Activated CD4-positive, alpha-beta T cell treated with anti-CD3 and anti-CD28 coated beads, Interleukin-2, amount 50 U/mL, for 4 hours (primary cell): ENCODE measurements at places on chromosomes 16 and 17.

DNA sequence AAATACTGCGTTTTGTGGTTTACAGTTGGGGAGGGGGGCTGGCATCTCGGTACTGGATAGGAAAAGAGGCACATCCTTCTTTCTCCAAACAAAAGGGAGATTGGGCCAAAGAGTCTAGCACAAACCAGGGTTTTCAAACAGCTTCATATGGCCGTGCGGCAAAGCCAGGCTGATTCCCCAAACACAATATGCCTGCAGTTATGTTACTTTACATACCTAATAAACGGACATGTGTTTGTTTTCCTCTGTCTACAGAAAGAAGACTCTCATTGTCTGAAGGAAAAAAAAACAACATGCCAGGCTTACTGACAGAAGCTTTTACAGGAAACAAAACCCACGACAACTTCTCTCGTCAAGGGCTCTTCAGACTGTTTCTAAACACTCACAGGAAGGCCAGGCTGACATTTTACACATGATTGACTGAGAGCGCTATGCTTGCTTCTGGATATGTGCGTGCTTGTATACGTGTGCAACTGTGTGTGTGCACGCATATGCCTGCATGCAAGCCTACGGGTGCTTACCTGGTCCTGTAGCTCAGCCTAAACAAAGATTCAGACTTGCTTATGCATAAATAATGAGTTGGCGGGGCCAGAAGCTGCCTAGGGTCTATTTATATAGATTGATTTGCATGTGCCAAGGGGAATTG lies 461.0 kb upstream of the C16orf82 start:
- DNase-seq: no peak

DNA sequence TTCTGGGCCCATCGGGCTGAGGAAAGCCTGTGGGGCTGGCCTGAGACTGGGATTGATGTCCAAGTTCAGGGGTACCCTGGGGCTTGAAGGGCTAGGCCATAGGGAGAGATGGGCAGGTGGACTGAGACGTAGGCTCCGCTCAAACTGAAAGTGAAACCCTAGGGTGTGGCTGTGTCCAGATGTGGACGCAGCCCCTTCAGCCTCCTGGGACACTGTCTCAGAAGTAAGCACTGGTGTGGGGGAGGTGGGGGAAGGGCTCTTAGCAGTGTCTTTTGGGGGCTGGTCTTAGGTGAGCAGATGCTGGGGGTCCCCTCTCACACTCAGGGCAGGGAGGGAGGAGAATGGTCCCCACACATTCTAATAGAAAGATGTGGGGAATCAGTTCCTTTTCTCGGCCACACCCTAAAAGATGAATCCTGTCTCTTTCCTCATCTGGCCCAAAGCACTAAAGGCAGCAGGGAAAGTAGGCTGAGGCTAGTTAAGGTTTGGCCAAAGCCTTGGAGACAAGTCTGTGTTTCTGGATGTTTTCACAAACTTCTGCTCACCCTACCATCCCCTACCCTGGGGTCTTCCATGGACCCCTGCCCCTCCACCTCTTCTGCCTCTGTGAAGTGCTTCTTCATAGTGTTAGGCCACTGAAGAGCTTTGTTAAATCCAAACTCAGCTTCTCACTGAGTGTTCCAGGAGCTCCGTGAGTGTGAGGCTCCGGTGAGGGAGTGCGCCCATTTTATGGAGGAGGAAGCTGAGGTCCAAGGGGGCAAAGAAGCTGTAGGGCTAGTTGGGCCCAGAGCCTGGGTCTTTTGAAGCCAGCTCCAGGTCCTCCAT lies 5.6 kb downstream of the FMNL1 start:
- DNase-seq: no peak

DNA sequence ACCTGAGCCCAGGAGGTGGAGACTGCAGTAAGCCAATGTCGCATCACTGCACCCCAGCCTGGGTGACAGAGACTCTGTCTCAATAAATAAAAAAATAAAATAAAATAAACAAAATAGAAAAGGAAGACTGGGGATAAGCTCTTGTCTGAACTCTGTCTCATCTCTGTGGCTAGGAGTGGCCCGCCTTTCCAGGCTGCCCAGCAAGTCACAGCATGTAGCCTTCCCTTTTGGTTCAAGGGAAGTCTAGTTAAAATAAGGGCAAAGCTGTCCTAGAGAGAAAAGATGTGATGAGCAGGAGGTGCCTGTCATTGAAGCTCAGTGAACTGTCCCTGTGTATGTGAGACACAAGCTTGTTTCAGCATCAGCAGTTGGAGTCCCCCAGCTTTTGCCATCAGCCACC lies 2.7 kb upstream of the GFAP start:
- DNase-seq: no peak

GRCh38 chr17:55722016-55722736 lies 488 bp downstream of the TMEM100 start:
- no peak for DNase-seq

DNA sequence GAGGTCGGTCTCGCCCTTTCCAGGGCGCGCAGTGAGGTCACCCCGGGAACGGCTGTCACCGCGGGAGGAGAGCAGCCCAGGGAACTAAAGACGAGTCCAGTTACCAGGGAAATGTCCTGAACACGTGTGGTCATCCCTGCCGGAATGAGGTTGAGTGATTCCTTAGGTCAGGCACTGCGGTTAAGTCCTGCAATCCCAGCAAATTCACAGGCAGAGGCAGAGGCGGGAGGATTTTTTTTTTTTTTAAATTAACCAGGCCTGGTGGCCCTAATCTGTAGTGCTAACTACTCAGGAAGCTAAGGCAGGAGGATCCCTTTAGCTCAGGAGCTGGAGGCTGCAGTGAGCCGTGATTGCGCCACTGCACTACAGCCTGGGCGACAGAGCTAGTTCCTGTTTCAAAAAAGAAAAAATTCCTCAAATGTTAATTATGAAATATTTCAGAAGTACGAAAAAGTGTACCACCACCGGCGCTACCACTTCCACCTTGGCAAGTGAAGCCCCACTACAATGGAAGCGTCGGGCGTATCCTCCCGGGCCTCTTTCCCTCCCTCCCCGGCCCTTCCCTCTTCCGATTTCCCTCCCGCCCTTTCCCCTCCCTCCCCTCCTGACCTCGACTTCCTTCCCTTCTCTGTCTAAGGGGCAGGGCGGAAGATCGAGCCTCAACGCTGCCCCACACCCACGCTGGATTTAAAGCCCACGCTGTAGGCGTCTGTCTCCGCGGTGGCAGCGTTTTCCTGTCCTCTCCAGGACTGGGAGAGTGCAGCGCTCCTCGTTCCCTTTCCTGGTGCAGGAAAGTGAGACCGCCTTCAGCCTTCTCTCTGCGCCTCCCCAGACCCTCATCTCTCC lies 27.3 kb downstream of the SLFN11 start:
- DNase-seq: no peak

- DNase-seq: no peak
These were observed 113.4 kb upstream of the RCVRN start for GRCh38 chr17:10018461-10018891.

DNA sequence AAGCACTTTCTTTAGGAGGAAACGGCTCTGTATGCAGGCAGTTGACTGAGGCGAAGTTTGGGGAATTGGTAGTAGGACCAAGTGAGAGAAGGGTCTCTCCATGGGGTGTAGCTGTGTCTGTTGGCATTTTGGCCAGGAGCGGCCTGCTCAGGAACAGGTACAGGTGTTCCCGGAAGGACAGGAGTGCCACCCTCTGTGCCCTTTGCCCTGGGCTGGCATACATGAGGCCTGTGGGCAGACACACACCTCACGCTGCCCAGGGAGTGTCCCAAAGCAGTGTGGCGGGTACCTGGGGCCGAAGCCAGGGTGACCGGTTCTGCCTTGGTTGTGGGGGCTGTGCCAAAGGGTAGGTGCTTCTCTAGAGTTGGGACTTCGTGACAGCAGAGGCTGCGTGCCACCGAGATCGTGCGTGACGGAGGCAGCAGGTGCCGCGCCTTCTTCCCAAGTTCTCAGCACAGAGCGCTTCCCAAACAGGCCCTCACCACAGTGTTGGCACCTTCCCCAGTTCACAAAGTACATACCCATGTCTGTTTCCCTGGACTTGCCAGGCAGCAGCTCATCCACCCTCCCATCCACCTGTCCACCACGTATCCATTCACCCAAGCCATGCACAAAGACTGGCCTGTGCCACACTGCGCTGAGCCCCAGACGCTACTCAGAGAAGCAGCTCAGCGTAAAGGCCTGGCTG lies 19.9 kb upstream of the TCF25 start:
- DNase-seq: no peak

DNA sequence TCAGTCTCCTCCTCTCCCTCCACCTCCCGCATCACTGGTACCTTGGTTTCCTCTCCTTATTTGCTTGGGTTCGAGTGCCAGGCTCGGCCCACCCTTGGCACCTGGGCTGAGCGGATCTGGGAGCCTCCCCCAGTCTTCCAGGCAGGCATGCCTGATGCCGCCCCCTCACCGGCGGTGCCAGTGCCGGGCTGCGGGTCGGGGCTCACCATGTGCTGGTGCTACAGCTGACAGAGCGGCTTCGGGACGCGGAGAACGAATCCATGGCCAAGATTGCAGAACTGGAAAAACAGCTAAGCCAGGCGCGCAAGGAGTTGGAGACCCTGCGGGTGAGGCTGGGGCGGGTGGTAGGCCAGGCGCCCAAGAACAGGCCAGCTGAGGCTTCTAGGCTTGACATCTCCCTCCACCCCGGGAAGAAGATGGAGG lies 19.2 kb downstream of the FMNL1 start:
- DNase-seq: no peak

DNA sequence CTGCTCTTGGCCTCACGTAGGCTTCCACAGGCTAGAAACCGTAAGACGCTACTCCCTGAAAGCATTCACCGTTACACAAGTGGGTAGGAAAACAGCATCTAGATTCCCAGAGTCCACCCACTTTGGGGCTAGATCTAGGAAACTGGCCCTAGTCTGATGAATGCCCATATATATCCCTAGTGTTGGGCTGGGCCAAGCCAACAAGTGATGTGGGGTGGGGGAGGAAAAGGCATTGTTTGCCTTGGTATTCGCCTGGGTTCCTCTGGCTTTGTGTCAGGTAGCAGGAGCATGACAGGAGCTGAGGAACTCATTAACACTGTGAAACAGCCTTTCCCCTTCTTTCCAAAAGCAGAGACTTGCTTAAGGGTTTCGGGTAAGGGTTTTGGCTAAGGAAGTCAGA lies 112.4 kb downstream of the SMG6 start:
- DNase-seq: no peak

- no peak for DNase-seq
These were observed 404.8 kb upstream of the HSBP1 start for GRCh38 chr16:83402967-83403366.

DNA sequence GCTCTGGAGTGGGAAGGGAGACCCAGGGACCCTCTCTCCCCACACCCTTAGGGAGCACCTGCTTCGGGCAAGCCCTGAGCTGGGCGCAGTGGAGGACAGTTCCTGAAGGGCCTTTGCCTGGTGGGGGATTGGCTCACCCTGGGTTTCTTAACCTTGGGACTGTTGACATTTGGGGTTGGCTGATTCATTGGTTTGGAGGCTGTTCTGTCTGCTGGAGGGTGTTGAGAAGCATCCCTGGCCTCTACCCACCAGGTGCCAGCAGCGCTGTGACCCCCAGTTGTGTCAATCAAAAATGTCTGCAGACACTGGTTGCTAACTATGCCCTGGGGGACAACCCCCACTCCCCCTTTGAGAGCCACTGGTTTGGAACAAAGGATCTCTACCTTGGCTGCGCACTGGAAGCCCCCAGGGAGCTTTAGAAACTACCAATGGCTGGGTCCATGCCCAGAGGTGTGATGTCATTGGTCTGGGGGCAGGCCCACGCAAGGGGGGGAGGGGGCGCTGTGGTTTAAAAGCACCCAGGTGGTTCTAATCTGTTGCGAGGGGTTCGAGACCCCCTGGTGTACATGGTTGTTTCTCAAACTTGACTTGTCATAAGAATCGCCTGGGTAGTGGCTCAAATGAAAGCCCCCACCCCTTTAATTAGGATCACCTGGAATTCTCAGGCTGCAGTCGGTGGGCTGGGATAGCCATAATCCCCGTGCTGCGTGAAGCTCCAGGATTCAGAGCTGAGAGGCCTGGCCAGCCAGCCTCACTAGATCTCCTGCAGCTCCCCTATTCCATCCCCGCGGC lies 151.9 kb upstream of the GSE1 start:
- no peak for DNase-seq

GRCh38 chr17:81961087-81961511 lies at the start of gene NOTUM:
Gene NOTUM (minus strand): TSS chr17:81961187. CDS start chr17:81960909, 278 bp downstream.
- no peak for DNase-seq

DNA sequence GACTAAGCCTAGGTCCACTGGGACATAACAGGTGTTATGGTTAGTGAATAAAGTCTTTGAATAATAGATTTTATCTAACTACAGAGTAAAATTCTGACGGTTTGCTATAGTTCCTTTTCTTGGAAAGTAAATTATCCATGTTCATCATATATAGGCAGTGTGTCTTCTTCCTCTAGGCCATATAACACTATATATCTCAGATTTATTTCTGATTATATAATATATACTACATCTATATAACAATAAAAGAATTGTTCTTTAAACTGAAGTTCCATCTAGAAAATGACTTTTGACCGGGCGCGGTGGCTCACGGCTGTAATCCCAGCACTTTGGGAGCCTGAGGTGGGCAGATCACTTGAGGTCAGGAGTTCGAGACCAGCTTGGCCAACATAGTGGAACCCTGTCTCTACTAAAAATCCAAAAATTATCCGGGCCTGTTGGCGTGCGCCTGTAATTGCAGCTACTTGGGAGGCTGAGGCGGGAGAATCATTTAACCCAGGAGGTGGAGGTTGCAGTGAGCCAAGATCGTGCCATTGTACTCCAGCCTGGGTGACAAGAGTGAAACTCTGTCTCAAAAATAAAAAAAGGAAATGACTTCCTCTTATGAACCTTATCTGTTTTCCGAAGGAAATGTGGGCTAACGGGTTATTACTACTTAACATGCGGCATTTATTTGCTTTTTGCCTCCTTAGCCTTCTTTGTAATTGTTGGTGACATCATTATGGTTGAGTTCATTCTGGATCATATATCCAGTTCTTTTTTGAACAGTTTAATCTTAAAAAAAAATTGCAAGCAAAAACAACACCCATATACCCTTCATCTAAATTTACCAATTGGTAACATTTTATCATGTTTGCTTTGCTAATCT lies 29.2 kb downstream of the NOL11 start:
- no peak for DNase-seq
